ENCODE measurements at places on chromosomes 3 and 15.

DNA sequence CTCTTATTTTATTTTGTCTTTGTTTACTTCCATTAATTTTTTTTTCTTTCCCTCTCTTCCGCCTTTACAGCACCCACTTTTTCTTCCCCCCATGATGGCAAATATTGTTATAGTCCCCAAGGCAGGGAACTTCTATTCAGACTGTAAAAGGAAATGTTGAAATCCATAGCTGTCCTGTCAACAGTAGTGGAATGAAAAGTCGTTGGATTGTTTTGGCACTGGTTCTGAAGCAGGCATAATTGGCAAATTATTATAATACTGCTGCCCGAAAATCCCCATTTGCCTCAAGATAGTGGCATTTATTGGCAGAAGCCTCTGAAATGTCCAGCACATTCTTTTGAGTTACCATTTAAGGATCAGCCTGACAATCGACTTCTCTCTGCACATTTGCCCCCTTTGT lies 150.6 kb downstream of the TPRG1 start:
- DNase-seq: no peak

- no peak for DNase-seq
These were observed 251.7 kb upstream of the GOLGA6L4 start for GRCh38 chr15:83983634-83984458.

DNA sequence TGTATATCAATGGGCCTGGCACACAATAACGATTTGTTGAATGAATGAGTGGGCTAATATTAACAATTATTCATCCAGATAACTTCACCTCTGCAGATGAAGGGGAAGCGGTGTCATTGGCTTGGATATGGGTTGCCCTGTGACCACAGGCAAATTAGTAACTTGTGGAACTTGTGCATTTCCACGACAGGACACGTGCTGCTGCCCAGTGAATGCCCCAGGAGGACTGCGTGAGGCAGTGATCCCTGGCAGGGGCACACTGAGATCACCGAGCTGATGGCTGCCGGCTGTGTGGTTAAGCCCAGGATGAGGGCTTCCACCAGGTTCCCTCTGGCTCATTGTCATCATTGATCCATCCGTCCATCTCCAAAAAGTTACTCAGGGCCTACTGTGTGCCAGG lies 84.1 kb upstream of the HACD2 start:
- no peak for DNase-seq

- no peak for DNase-seq
These were observed 25.4 kb upstream of the SOX14 start for GRCh38 chr3:137738710-137739109.

DNA sequence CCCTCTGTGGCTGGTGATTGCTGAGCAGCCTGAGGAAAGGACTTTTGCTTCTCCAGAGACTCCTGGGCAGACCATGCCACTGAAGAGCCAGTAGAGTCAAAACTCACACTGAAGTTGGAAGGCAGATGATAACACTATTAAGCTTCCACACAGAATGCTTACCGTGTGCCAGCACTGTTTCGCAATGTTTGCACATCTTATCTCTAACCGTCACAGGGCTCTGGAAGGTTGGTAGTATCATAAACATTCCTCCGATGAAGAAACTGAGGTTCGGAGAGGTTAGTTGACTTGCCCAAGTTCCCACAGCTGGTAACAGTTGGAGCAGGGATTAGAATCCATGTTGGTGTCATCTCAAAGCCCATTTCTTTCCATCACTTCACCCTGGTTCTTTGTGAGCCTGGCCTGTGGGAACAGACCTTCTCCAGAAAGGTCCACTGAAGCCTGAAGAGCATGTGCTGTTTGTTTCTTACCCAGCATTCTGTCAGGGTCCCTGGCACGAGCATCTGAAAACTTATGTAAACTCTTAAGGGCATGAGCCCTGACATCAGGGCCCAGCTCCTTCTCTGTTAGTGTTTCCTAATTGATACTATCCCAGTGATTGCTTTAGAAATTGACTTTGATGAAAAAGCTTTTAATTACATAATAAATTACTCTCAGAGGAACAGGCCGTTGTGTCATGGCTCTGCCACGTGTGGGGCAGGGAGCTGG lies 77.0 kb upstream of the PRR23C start:
- DNase-seq: no peak

- DNase-seq: peak; percentile 7
These were observed 16.9 kb downstream of the MME start for GRCh38 chr3:155097009-155097349.

- DNase-seq: peak; percentile 33
These were observed 41.2 kb downstream of the PTPN23 start for GRCh38 chr3:47421741-47422649.

- no peak for DNase-seq
These were observed 1.8 kb downstream of the NUSAP1 start for GRCh38 chr15:41334293-41335120.

DNA sequence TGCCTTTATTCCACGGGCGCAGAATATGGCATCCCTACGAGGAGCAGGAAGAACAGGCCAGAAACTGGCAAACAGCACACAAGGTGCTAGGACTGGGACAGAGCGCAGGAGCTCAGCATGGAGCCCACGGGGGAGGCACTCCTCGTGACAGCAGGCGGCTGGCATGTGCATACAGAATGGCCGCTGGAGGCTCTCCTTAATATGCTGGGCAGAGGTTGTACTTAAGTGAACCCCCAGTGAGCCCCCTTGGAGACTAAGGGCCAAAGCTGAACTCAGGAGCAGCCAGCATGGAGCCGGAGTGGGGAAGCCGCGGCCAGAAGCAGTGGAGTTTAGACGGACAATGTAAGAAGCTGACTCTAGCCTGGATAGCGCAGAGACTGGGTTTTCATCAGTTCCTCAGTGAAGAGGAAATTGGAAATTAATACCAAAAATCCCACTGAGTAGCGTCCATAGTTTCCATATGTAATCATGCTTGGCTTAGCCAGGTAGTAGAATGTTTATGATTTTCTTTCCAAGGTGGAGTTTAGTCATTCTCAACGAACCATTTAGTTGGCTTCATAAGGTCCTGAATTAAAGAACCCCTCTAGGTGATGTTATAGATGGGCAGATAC lies 69.4 kb downstream of the EPHB3 start:
- no peak for DNase-seq

GRCh38 chr15:73839699-73840377 lies 33.5 kb upstream of the TBC1D21 start:
- DNase-seq: no peak

DNA sequence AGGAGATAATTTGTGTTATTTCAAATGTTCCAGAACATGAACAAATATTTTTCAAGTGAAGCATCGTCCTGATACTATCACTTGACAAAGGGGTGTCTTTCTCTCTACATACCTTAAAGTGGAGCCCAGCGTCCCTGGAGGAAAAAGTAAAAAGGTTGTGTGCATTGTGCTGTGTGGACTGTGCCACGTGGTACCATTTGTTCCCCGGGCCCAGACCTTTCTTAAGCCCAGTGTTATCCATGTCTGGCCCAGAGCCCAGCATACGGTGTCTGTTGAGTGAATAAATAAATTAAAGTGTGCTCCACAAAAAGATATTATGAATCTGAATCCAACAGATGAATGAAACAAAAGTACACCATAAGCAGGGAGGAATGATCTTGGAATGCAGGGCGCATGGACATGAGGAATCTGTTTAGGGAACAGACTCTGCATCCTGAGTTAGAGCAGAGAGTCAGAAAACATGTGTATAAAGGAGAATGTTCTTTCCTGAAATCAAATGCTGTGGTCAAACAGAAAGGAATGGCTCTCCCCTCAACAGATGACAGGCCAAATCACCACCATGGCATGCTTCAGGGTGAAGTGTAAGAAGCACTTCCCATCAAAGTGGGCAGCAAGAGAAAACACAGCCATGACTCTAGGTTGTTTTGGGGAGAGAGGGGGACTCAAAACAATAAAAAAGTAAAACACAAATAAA lies 8.1 kb upstream of the PRSS50 start:
- no peak for DNase-seq

- no peak for DNase-seq
These were observed 92.3 kb downstream of the ATP10A start for GRCh38 chr15:25770618-25771337.

DNA sequence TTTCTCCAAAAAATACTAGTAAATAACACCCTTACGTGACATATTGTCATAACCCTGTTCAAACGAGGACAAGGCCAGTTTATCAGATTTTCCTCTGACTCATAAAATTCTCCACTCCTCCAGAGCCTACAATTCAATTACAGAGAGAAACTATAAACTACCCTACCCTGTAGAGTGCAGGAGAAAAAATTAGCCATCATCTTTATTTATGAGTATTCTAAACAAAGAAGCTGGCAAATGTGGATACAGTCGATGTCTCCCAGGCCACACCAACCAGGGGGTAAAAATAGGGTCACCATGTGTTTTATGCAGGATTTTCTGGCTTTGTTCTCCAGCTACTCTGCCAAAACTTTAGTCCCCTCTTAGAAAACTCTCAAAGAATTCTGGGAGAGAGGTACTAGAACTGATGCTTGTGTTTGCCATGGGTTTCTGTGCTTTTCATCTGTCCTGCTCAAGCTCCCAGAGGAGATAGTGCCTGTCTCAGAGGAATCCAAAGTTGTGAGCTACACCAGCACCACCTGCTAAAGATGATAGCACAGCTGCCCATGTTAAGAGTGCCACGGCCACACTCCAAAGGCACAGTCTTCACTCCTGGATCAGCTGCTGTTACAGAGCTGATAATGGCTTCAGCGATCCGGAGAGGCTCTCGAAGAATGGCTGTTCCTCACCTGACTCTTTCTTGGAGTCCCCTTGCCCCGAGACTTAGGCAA lies 150.2 kb downstream of the IMPG2 start:
- DNase-seq: no peak

GRCh38 chr15:64865998-64866520 lies 24.3 kb downstream of the PLEKHO2 start:
- no peak for DNase-seq

GRCh38 chr15:52261498-52262242 lies 33.9 kb downstream of the MYO5C start:
- peak; percentile 83 for DNase-seq

- no peak for DNase-seq
These were observed 57.6 kb downstream of the PDCD6IP start for GRCh38 chr3:33855884-33856546.

GRCh38 chr15:27495963-27496459 lies 525.0 kb downstream of the GABRG3 start:
- no peak for DNase-seq

GRCh38 chr3:195900436-195901355 lies 7.7 kb downstream of the TNK2 start:
- DNase-seq: peak; percentile 90

DNA sequence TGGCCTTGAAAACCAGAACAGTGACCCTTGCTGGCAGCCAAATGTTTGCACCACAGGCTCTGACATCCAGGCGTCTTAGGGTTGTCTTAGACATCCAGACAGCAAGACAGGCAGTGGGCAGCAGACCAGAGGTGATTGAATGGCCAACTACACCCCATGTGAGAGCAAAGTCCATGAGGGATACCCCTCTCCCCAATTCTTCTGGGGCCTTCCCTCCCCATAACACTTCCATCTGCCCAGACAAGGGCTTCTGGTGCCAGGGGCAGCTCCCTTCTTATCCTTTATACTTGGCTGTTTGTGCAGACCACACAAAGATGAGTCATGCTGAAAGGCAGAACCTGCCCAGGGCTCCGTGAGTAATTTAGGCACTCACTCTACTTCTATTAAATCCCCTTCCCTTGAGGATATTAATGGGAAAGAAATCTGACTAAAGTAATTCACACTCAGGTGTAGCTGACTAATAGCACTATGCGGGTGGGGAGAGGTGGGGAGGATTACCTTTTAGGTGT lies 257.9 kb downstream of the UACA start:
- DNase-seq: peak; percentile 75

- DNase-seq: no peak
These were observed 719 bp downstream of the FEZF2 start for GRCh38 chr3:62372621-62373041.

DNA sequence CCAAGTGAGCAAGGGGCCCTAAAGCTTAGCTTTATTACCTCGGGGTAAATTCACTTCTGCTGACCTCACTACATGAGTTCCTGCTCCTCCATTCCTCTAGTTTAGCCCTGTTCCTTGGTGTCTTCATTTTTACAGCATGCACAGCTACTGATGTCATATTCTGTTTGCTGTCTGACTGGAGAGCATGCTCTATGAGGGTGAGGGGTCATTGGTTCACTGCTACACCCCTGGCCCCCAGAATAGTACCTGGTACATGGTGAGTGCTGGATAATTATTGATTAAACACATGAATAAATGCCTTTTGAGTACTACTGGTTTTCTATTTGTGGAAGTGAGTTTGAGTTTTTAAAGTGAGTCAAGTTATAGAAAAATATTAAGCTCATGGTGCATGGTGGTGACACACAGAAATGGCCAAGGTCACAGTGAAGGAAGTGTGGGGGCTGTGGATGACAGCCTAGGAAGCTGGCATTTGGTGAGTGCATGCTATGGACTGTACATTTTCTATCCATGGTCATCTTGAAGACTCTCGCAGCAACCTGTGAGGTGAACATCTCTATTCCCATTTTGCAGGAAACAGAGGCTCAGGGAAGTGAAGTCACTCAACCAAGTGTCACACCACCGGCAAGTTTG lies 34.0 kb downstream of the RPLP1 start:
- peak; percentile 21 for DNase-seq

- peak; percentile 74 for DNase-seq
These were observed 1.2 kb downstream of the TBL1XR1 start for GRCh38 chr3:177196008-177196455.

DNA sequence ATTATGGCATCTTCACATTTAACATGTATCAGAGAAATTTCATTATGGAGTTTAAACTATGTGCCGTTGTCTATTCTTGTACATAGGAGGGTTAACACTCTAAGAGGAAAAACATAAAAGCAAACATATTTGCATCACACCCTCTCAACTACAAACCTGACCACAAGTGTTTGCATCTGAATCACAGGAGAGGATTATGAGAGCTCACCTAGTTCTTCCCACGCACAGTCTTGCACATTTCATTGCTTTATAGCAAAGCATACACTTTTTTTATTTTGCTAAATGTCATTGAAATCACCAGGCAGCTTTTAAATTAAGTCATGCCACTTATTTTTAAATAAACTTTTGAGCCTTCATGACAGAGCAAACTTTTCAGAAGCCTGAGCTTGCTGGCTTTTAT lies 12.5 kb downstream of the TRAT1 start:
- DNase-seq: no peak
